ENCODE measurements at places on chromosomes 3 and 15.

GRCh38 chr15:88376574-88377174, 90.5 kb downstream of the MRPL46 start:
- no peak for DNase-seq

GRCh38 chr3:123540285-123540684, 44.6 kb downstream of the HACD2 start:
- DNase-seq, result no peak

DNA sequence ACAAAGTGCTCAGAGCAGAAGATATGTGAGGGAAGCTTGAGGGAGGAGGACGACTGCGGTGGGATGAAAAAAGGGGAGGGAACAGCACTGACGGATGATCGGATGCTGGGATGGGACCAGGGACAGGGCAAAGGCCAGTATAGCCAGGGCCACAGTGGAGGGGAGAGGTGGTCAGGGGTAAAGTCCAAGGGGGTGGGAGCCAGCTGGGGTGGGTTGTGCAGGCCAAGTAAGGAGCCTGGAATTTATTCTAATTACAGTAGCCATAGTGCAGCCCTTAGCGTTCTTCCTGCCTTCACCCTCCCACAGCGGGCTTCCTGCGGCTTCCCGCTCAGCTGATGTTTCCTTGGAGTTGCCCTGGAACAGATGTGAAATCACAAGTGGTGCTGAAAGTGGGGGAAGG, 7.6 kb upstream of the APEH start:
- no peak for DNase-seq

- no peak for DNase-seq
These were observed 23.2 kb upstream of the IQCF6 start for GRCh38 chr3:51802106-51802703.

DNA sequence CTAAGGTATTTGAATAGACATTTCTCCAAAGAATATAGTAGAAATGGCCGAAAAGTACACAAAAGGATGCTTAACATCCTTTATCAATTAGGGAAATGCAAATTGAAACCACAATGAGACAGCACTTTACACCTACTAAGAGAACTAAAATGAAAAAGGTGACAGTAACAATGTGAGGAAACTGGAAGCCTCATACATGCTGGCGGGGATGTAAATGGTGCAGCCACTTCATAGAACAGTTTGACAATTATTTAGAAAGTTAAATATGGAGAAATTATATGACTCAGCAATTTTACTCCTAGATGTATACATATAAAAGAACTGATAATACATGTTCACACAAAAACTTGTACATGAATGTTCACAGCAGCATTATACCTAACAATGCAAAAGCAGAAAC, 13.4 kb downstream of the SPICE1 start:
- peak; percentile 51 for DNase-seq

DNA sequence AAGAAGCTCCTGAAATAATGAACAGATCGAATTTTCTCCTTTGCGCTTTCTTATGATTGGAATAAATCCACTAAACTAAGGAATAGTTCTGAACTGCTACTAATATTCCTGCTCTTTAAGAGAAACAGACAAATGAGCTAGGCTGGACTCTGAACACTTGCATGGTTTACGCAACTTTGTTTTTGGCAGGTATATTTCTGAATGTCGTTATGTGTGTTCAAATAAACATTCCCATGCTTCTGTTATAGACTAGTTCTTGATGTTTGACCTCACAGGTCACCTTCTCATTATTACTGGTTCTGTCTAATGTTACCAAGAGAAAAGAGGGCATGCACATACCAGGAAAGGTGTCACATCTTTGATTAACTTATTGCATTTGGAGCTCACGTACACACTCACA, 418.2 kb downstream of the EPHB1 start:
- no peak for DNase-seq

- DNase-seq, result no peak
These were observed 1.6 kb downstream of the FBN1 start for GRCh38 chr15:48643776-48644466.

DNA sequence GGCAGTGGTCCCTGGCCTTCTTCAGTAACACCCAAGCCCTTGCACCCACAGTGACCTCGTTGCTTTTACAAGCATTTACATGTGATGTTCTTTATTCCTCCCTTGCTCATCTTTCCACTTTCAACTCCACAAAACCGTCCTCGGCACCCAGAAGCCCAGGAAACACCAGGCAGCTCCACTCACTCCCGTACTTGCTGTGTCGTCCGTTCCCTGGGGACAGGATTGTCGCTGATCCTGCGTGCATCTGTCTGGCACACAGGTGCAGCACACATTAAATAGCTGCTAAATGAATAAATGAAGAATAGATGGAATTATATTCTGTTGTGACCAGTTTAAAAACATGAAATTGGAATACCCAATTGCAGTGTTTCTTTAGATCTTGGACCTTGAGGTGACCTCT, 119.6 kb downstream of the PGPEP1L start:
- no peak for DNase-seq

- DNase-seq, result peak; percentile 61
These were observed 135.6 kb upstream of the SUCLG2 start for GRCh38 chr3:67790043-67790442.

- no peak for DNase-seq
These were observed 31.5 kb upstream of the FBLN2 start for GRCh38 chr3:13517253-13517977.

DNA sequence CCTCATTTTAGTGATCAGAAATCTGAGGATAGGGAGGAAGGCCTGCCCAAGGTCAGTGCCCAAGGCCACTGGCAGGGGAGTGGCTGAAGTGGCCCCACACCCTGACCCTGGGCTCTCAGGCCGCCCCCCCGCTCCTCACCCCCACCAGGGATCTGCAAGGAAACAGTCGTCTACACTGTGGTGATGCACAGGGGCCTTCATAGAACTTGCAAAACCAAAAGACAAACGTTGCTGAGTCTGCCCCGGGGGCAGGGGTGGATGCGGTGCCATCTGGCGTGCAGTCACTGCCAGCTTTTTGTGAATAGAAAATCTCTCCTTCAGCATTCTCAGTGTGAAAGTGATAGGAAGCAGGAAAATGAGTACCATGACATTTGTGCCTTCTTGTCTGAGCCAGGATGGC, 41.3 kb downstream of the WHAMM start:
- no peak for DNase-seq

DNA sequence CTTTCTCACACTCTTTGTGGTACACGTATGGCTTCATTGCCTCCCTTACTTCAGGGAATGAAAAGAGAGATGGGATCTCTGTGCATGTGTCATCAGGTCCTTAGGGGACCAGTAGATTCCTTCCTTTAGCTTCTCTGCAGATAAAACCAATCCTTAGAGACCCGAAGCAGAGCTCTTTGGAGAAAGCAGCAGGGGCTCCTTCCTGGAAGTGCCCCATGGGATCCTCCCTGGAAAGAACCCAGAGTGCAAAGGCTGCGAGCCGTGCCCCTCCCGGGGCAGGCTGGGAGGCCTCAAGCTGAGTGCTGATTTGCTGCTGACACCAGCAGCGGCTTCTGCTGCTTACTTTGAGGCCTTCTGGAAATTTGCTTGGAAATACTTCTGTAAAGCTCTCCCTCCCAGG, 328.6 kb upstream of the RGMA start:
- no peak for DNase-seq

DNA sequence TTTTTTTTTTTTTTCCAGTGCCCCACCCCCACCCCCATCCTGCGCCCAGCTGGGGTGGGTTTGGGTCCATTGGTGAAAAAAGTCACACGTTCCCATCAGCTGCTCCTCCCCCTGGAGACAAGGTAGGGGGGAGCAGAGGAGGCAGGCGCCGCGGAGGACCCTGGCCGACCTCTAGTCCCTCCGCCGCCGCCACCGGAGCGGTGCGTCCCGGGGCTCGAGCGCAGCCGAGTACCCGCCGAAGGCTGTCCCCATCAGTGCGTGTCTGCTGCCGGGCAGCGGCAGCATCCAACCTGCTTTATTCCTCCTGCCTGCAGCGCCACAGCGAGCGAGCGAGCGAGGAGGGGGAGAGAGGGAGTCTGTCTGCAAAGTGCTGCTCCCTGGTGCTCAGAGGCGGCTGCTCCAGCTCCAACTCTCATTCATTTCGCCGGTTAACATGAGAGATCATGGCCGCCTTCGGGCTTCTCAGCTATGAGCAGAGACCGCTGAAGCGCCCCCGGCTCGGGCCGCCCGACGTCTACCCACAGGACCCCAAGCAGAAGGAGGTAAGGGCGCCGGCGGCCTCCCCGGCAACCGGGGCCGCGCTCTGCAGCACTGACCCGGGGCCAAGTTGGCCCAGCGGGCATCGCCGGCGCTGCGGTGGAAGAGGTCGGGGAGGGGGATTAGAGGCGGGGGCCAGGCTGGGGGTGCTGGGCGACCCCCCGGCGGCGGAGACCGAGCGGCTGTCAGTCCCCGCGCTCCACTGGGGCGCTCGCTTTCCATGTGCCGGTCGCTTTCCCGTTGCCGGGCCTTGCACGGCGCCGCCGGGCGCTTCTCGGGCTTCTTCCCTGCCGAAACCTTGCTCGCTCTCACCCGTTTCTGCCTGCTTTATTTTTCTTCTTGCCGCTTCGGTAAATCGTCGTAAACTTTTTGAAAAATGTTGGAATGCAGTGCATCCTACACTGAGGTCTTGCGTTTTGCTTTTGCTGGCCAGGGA, 1.3 kb downstream of the MED12L start:
- peak; percentile 71 for DNase-seq

DNA sequence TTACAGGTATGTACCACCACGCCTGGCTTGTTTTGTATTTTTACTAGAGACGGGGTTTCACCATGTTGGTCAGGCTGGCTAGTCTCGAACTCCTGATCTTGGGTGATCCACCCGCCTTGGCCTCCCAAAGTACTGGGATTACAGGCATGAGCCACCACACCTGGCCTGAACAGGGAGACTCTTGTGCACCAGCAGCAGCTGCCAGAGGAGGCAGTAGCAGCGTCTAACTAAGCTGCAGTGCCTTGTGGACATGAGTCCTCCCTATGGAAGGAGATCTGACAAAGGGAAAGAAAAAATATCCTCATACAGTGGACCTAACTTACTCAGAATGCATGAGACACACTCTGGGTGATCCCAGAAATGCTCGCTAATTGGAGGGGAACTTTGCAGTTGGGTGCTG, 36.8 kb upstream of the NEO1 start:
- DNase-seq, result no peak

GRCh38 chr3:33943277-33943676, 144.8 kb downstream of the PDCD6IP start:
- no peak for DNase-seq

DNA sequence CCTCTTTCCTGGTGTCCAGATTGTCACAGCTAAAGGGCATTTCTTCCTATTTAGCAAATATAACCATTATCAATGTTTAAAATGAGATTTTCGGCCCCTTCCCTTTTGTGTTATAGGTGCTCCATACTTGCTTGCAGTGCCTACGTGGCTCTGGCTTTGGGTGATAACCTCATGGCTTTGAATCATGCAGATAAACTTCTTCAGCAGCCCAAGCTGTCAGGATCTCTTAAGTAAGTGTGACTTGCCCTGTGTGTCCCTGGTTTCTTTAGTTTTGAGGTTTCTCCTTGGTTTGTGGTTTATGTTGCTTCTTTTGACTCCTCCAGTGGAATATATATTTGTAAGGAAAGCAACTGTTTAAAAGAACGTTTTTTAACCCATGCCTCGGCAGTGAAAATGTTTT, 58.5 kb upstream of the TRIM71 start:
- no peak for DNase-seq

- no peak for DNase-seq
These were observed 70.5 kb upstream of the FOXB1 start for GRCh38 chr15:59933607-59934006.

- DNase-seq, result no peak
These were observed 12.0 kb downstream of the TBC1D5 start for GRCh38 chr3:17730318-17730967.

- no peak for DNase-seq
These were observed 9.3 kb downstream of the TRA2B start for GRCh38 chr3:185928496-185928895.

GRCh38 chr15:101489237-101489598, 289 bp downstream of the PCSK6 start:
- DNase-seq, result peak; percentile 30

- no peak for DNase-seq
These were observed 50.2 kb downstream of the SLC41A3 start for GRCh38 chr3:126033765-126034164.

GRCh38 chr15:98807262-98807661, 158.9 kb downstream of the IGF1R start:
- DNase-seq, result no peak

GRCh38 chr3:69806735-69807438, 67.6 kb downstream of the MITF start:
- DNase-seq, result no peak

- DNase-seq, result no peak
These were observed 40.7 kb downstream of the RAB6B start for GRCh38 chr3:133855002-133855370.

- no peak for DNase-seq
These were observed 60.7 kb downstream of the CGNL1 start for GRCh38 chr15:57436961-57437360.

- DNase-seq, result no peak
These were observed 106.0 kb downstream of the THRB start for GRCh38 chr3:24388611-24389010.

GRCh38 chr3:33636125-33636850, 81.8 kb downstream of the CLASP2 start:
- DNase-seq, result no peak

- DNase-seq, result no peak
These were observed 11.4 kb upstream of the HEG1 start for GRCh38 chr3:125067225-125067624.

DNA sequence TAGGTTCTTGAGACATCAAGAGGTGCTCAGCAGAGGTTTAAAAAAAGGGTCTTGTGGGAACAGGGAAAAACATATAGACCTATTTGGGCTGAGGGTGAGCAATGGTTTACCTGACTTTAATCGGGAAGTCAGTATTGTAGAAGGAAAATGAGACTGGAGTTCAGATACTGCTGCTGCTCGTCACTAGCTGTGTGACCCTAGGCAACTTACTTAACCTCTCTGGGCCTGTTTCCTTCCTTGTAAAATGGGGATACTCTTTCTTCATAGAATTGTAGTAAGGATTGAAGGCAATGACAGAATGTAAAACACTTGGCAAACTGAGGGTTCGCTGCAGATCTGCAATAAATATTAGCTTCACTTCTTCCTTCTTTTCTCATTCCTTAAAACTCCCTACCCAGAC, 327.5 kb upstream of the PROK2 start:
- DNase-seq, result no peak

- DNase-seq, result no peak
These were observed 318.1 kb upstream of the MCTP2 start for GRCh38 chr15:93913310-93913709.

DNA sequence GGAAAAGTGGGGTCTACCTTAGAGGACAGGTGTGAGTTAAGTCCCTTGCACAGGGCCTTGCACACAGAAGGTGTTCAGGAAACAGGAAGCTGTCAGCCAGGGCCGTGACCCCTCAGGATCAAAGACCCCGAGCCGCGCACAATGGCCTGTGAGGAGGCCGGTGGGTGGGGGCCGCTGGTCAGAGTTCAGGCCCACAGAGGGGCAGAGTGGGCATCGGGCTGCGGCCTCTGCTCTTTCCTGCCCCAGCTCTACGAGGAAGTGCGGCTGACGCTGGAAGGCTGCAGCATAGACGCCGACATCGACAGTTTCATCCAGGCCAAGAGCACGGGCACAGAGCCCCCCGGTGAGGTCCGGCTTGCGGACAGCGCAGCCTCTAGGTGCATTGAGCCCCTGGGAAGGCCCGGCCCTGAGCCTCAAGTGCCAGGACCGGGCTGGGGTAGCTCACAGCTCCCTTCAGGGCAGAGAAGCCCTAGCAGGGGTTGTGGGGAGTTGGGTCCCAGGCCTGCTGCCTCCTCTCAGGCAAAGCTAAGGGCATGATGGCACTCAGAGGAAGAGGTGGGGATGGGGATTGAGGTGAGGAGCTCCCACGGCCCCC, 37.2 kb downstream of the PSTPIP1 start:
- no peak for DNase-seq

Data from CD4-positive, CD25-positive, alpha-beta regulatory T cell (primary cell).